Activated CD4-positive, CD25-positive, alpha-beta regulatory T cell treated with anti-CD3 and anti-CD28 coated beads, Interleukin-2, amount 50 U/mL, for 72 hours (primary cell): ENCODE measurements at places on chromosomes 3 and 15.

- no peak for DNase-seq
These were observed 1041.9 kb downstream of the OTOL1 start for GRCh38 chr3:162538491-162538890.

DNA sequence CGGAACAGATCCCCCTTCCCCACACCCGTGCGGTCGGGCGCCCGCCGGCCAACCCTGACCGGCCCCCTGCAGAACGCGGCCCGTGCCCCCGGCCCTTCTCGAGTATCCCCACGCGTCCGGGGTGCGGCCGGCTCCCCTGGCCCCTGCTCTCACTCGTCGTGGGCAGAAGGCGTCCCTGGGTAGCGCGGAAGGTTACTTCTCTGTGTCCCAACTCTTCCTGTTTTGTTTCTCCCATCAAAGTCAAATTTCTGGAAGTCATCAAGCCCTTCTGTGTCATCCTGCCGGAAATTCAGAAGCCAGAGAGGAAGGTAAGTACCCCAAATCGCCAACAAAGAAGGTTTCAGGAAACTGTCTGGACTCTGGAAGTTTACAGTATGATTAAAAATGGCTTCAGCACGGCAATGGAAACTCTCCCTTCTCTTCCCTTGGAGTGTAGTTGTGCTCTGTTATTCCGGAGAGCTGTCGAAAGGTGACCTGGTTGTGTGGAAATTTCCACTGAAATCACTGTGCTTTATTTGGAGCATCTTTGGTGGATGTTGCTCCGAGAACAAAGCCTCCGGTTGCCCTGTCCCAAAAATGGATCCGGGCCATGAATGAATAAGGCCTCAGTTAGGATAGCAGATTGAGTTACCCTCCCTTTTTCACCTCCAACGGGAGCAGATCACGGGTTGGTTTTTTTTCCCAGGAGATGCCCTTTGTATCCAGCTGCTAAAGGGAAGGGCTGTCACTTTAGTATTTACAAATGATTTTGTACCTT lies 536 bp downstream of the SEC61A1 start:
- DNase-seq = no peak

- DNase-seq = no peak
These were observed 61.8 kb downstream of the ITGA11 start for GRCh38 chr15:68369931-68370767.

GRCh38 chr3:172152874-172153273 lies 113.5 kb downstream of the FNDC3B start:
- no peak for DNase-seq

- no peak for DNase-seq
These were observed 13.0 kb downstream of the SUCLG2 start for GRCh38 chr3:67641451-67641850.

GRCh38 chr3:105938101-105938500 lies 69.3 kb upstream of the CBLB start:
- no peak for DNase-seq

DNA sequence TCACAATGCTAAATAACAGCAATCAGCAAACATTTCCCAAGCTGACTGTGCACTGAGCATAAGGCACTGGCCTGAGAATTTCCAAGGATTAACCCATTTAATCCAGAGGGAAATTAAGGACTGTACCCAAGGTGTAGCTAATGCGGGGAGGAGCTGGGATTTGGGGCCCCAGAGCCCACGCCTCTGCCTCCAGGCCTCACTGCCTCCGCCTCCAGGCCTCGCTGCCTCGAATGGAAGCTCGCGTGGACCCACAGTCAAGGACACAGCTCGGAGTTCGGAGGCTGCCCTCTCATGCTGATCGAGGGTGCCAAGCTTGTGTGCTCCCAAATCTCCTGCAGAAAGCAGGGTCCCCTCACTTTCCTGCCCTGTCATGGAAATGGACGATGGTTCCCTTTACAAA lies 76.5 kb upstream of the SNRPA1 start:
- no peak for DNase-seq

DNA sequence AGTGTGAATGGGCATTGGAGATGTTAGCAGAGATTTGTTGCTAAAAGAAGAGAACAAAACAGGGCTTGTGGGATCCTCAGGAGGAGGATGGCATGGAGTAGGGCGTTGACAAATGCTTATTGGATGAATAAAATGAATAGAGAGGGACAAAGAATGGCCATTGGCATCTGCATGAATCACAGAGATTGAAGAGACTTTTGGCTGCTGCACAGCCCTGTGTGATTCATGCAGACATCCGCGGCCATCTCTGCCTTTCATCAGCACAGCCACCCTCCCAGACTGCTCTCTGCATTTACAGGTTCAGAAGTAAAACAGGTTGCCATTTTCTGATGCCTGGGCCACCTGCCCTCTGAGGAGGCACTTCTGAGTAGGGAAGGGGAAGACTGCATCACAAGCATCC lies 397.9 kb downstream of the EPHB1 start:
- no peak for DNase-seq

- DNase-seq = no peak
These were observed 4.6 kb downstream of the TSC22D2 start for GRCh38 chr3:150412561-150413231.

- no peak for DNase-seq
These were observed 167.3 kb downstream of the GMNC start for GRCh38 chr3:190695225-190695624.

GRCh38 chr3:139110072-139110830 lies 65.6 kb upstream of the PRR23C start:
- no peak for DNase-seq

DNA sequence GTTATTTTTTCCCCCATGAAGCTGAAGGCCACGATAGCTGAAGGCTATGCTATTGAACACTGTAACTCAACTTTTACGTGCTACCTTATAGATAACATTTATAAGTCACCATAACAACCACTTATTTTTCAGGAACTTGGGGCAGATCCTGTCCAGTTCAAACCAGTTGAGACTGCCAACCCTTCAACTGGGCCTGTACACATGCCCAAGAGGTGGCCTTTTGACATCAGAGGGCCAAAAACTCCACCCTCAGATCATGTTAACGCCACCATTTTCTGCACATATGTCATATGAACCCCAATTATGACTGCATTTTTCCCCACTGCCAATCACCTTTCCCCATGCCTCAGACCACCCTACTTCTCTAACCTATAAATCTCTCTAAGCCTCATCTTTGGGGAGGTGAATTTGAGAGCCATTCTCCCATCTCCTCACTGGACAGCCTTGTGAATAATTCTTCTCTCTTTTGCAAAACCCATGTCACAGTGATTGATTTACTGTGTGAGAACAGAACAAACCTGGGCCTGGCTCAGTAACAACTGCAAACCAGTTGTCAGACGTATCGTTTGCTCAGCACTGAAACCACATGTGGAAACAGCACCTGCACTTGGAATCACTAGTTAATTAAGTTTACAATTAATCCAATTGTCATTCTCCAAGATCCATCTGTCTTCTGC lies 42.5 kb downstream of the ZNF445 start:
- DNase-seq = no peak

GRCh38 chr3:160134964-160135363 lies 90.3 kb upstream of the C3orf80 start:
- no peak for DNase-seq

- no peak for DNase-seq
These were observed 300.4 kb downstream of the SV2B start for GRCh38 chr15:91400481-91400880.

DNA sequence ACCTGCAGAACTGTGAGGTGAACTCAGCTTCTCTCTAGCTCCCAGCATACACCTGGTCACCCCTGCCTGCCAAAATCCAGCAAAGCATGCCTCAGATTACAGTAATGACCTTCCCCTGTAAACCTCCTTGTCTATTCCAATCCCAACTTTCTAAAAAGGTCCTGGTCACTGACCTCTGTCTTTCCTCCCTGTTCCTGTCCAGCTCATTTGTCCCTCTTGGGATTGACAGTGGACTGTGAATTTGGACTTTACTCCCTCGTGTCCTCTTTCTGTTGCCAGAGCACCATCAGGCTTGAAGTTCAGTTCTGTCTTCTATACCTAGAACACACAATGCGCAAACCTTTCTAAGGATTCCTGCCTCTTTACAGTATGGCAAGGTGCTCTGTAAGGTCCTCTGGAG lies 50.3 kb downstream of the MTHFS start:
- no peak for DNase-seq

GRCh38 chr15:68808091-68808490 lies 12.6 kb downstream of the ANP32A start:
- no peak for DNase-seq

DNA sequence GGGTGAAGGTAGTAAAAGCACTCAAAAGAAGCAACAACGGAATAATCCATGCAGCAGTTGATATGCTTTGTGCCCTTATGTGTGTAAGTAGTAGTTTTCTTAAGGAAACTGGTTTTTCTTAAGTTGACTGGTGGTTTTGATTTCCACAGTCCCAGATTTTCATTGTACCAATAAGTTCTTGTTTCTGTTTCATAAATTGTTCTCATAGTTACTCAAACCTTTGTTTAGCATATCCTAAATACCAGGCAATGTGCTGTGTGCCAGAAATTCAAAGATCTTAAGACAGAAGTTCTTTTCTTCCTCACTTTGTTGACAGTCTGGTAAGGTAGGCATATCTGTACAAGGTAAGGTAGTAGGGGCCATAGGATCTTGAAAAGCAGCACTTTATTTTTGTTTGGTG lies 40.0 kb downstream of the DNAJC13 start:
- DNase-seq = no peak
